Nephron progenitor cell (in vitro differentiated cells): ENCODE measurements at places on chromosomes 12 and 14.
A peak's percentile ranks its signal among the peaks of the same experiment; 100 is the strongest.

GRCh38 chr12:68334132-68334531 lies 2.0 kb upstream of the MDM1 start:
- DNase-seq = no peak

- peak; percentile 35 for DNase-seq
Observed at GRCh38 chr12:53345486-53346188, 9.5 kb upstream of the SP7 start.

DNA sequence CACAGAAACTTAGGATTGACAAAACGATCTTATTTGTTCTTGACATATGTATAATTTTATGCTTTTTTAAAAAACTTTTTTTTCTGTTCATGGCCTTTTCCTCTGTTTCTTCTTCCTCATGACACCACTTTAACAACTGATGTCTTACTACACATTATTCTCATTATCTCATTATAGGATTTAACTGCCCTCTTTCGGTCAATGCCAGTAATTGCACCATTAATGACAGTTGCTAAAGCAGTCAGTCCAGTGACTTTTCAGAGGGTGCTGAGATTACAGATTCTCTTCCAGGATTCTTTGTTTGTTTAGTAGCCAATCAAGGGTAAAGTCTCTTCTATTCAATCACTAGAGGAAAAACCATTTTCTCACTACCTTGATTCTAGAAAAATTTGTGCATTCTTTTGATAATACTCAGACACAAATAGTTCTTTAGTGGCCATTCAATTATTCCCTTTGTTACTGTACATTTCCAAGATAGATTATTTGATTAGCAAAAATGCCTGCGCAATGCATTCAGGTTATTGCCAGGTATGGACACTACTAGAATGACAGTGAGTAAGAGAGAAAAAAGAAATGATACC lies 50.1 kb downstream of the KLRG1 start:
- peak; percentile 12 for DNase-seq

GRCh38 chr14:69753860-69754259 lies 13.1 kb upstream of the SRSF5 start:
- no peak for DNase-seq

GRCh38 chr14:23361320-23361719 lies 3.7 kb downstream of the EFS start:
- DNase-seq = no peak

GRCh38 chr12:120367924-120368788 lies 808 bp downstream of the MSI1 start:
- DNase-seq = peak; percentile 52

GRCh38 chr14:35215110-35215813 lies 76.9 kb upstream of the PSMA6 start:
- DNase-seq = no peak

- DNase-seq = no peak
Observed at GRCh38 chr12:109588461-109589239, 15.1 kb downstream of the MVK start.

DNA sequence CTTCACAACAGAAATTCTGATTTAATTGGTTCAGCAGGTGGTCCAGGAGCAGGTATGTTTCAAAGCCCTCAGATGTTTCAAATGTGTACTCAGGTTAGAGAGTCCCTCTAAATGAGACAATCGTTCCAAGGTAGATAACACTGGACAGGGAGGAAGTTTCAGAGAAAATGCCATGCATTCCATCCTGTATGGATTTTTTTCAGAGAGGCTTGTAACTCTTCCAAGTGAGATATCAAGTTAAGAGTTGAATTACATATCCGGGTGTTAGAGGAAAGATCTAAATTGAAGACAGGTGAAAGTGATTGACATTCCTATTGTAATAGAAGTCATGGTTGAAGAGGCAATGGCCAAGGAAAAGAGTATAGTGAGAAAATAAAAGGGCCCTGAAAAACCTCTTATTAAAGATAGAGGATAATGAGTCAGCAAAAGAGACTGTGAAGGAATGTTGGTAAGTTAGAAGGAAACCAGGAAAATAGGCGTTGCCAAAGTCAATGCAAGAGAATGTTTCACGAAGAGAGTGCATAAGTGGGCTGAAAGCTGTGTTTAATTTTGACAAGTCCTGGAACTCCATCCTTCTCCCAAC lies 105.8 kb downstream of the BMP4 start:
- DNase-seq = no peak

GRCh38 chr12:72209086-72209485 lies 63.1 kb upstream of the TRHDE start:
- no peak for DNase-seq

GRCh38 chr14:81536241-81536771 lies 2.7 kb upstream of the SEL1L start:
- no peak for DNase-seq

DNA sequence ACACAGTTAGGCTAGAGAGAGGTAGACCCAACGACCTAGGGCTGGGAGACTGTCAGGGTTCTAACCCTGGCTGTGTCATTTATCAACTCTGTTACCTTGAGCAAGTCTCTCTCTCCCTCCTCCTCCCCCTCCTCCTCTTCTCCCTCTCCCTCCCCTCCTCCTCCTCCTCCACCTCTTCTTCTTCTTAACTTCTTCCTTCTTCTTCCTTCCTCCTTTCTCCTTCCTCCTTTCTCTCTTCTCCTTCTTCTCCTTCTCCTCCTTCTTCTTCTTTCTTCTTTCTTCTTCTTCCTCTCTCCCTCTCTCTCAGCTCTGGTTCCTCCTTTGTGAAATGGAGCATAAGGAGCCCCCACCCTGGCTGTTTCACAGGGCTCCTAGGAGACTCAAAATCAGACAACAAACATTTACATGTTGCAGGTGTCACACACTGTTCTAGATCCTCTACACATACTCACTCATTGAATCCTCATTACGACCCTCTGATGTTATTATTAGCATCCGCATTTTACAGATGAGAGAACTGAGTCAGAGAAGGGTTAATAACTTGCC lies 2.2 kb upstream of the KCNH3 start:
- no peak for DNase-seq
